ENCODE measurements at places on chromosomes 3 and 15. TPM values are rescaled to one million over a fixed set of nuclear protein-coding genes. Genes with fewer than 3 reads are reported as not detected.

The NXPE3 gene
- 17.0 TPM for total RNA-seq

DNA sequence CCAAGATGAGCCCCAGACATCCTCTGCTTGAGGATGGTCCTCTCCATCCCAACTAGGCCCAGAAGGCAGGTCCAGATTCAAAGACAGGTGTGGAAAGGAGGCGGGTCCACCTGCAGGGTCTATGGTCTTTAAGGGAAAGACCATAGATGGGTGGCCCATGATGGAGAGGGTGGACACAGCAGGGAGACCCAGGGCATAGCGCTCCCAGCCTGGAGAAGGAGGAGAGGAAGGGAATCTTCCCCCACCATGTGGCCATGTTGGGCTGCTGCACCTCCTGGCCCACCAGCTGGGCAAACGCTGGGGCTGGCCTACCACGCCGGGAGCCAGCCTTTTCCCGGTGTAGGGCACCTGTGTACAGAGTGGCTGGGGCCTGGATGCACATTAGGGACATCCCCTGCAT, 265.2 kb upstream of the TLE3 start:
- peak; percentile 17 for DNase-seq
- no peak overlapping the region for H3K4me3 ChIP-seq
- H3K4me1 ChIP-seq: no peaks in the 10 kb centered on the region
- H3K27ac ChIP-seq: no peak overlapping the region

- no peaks in the 10 kb centered on the region for H3K4me1 ChIP-seq
- no peaks in the 10 kb centered on the region for H3K36me3 ChIP-seq
- peaks cover 28% of the 10 kb centered on the region for H3K27me3 ChIP-seq
- H3K4me3 ChIP-seq: peak overlapping the region; percentile 35
Measured at GRCh38 chr3:156290924-156291271, 170.5 kb downstream of the KCNAB1 start.

DNA sequence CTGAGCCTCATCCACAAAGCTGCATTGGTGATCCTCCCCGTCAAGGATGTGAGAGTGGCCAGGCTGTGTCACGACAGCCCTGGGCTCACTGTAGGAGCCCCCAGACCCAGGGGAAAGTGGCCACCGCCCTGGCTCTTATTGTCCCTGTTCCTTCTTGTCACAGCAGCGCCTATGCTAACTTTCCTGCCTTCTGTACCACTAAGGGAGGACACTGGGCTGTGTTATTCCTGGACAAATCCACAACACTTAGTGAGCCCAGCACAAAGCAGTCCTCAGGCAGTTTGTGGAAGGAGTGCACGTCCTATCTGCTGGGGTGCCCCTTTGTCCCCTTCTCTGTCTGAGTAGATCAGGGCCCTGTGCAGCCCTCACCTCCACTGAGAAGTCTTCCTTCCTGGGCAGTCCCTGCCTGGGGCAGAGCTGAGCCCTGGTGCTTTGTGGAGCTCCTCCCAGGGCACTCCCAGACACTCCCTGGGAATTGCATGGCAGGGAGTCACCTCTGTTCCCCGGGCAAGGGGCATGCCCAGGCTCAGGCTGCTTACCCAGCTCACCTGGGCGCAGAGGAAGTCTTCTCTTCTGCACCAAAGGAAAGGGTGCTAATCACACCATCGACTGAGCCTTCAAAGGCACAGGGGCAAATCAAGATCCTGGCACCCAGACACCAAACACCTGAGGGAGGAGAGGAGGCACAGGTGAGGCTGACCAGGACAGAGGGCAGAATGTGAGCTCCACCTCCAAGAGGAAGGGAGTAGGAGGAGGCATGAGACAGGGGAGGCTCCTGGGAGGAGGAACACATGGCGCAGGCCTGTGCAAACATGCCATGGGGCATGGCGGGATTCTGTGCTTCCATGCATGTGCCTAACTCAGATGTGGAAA, 138.7 kb downstream of the KLF13 start:
- no peaks in the 10 kb centered on the region for H3K4me1 ChIP-seq
- no peaks in the 10 kb centered on the region for H3K36me3 ChIP-seq
- no peak for DNase-seq
- H3K27me3 ChIP-seq: peaks cover 7% of the 10 kb centered on the region
- no peak overlapping the region for H3K4me3 ChIP-seq

DNA sequence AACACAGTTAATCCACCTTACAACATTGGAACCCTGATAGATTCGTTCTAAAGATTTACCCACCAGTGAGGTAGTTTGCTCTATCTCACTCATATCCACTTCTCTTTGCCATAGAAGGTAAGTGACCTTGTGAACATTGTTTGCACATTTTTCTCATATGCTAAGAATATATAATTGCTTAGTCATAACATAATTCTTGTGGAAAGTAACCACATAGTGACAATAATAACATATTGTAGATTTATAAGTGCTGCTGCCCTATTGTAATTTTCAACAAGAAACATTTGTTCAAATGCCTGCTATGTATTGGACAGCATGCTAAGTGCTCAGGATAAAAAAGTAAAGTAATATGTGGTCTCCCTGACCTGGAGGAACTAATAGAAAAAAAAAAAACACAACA, 554.2 kb upstream of the KCNMB2 start:
- no peak overlapping the region for H3K4me3 ChIP-seq
- H3K36me3 ChIP-seq: no peaks in the 10 kb centered on the region
- H3K27me3 ChIP-seq: no peaks in the 10 kb centered on the region
- no peaks in the 10 kb centered on the region for H3K4me1 ChIP-seq

GRCh38 chr3:157876556-157876955, 229.7 kb downstream of the SHOX2 start:
- no peak overlapping the region for H3K27ac ChIP-seq
- no peaks in the 10 kb centered on the region for H3K36me3 ChIP-seq
- H3K27me3 ChIP-seq: no peaks in the 10 kb centered on the region
- no peaks in the 10 kb centered on the region for H3K4me1 ChIP-seq

DNA sequence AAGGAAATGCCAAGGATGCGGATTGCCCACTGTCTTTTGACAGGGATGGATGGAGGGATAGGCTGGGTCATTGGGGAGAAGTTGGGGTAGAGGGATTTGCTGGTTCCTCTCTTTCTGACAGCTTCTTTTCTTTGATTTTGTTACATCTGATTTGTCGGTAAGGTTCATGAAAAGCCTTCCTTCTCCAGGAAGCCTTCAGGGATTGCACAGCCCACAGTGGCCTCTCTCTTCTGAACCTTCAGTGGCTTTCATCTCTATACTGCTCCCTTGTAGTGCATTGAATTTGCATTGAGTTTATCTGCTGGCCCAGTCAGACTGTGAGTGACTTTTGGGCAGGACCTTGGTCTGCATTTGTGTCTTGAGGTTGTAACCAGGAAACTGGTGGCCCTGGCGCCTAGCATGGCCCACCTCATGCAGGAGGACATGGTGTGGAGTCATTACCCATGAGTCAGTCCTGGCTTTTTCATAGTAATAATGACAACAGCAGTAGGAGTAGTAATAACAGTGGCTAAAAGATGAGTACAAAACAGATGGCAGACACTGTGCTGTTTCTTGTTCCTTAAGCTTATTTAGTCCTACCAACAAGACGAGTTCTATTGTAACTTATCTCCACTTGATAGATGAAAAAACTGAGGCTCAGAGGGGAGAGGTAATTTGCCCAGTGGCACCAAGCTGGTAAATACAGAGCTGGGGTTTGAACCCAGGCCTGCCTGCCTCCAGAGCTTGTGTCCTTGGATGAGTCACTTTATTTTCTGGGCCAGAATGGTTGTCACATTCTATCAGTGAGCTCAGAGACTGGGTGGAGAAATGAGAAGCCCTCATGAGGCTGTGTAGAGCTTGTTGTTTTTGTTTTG, 28.4 kb downstream of the SMAD6 start:
- no peak overlapping the region for H3K27ac ChIP-seq
- H3K36me3 ChIP-seq: no peaks in the 10 kb centered on the region
- DNase-seq: no peak
- no peaks in the 10 kb centered on the region for H3K27me3 ChIP-seq

- H3K27me3 ChIP-seq: no peaks in the 10 kb centered on the region
- H3K36me3 ChIP-seq: no peaks in the 10 kb centered on the region
- H3K4me3 ChIP-seq: no peak overlapping the region
- DNase-seq: no peak
- no peaks in the 10 kb centered on the region for H3K4me1 ChIP-seq
- no peak overlapping the region for H3K27ac ChIP-seq
Measured at GRCh38 chr15:53665930-53666329, 93.5 kb downstream of the WDR72 start.

DNA sequence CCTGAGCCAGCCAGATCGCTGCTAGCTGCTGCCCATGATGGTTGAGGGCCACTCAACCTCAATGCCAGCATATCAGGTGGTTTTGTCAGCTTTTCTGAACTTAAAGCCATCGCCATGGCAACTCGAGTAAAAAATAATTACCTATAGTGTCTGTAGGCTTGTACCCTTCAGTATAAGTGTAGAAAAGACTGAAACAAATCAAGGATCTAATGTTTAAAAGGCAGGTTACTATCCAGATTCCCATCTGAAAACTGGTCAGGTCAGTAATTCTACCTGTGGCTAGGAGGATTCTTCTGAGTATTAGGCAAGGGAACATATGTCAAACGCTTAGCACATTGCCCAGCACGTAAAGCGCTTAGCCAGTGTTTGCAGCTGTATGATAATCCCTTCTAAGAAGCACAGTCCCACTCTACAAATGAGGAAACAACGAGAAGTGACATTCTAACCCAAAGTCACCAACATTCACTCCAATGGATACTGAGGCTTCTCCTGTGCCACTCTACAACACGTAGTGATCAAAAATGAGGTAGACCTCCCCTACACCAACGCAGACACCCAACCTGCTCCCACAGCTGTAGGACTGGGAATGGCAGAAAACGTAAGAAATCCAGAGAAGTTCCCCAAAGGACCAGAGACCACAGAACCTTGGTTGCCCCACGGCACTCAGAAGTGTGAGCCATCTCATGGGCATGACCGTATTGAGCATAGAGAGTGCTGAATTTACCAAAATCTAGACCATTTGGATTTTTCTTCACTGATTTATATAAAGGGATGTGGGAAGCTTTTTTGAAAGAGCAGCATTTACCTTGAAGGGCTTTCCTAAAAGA, 55.3 kb downstream of the SLTM start:
- no peaks in the 10 kb centered on the region for H3K4me1 ChIP-seq
- H3K36me3 ChIP-seq: peaks cover 9% of the 10 kb centered on the region
- no peak for DNase-seq
- H3K27ac ChIP-seq: no peak overlapping the region
- no peak overlapping the region for H3K4me3 ChIP-seq

- no peaks in the 10 kb centered on the region for H3K27me3 ChIP-seq
- no peaks in the 10 kb centered on the region for H3K4me1 ChIP-seq
- no peak overlapping the region for H3K4me3 ChIP-seq
Measured at GRCh38 chr3:138774529-138775253, 60.0 kb downstream of the PIK3CB start.

All from breast epithelium (tissue), 4 donors.